ENCODE measurements at places on chromosomes 11 and 22.

GRCh38 chr22:29306835-29307595 lies 565 bp downstream of the GAS2L1 start:
- DNase-seq = peak; percentile 41

DNA sequence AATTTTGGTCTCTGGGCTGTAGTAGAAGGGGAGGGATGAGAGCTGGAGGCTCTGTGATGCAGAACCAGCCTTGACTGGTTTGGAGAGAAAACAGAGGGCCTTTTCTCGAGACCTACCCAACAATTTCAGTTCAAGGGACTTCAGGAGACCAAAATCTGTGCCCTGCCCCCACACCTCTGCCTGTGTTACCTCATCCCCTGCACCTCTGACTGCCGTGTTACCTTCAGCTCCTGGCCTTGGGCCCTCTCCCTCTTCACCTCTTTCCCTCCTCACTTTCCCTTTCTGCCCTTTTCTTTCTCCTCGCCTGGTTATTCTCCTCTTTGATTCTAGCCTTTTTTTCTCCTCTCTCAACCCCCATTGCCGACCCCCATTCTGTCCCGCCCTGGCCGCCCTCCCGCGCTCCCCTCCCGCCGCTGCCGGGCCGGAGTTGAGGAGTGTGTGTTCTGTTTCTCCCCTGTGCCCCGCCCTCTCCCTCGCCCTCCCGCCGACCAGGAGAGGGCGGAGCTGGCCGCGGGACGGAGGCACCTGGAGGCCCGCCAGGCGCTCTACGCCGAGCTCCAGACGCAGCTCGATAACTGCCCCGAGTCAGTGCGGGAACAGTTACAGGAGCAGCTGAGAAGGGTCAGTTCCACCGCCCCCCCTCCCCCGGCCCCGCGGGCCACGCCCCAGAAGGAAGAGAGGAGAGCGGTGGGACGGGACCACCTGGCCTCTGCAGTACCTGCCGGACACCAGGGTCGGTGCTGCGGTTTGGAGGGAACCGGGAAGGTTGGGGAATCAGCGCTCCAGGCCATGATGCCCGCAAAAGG lies 27.2 kb downstream of the PHLDB1 start:
- DNase-seq = peak; percentile 86

GRCh38 chr11:41446566-41446965 lies 12.9 kb downstream of the LRRC4C start:
- no peak for DNase-seq

DNA sequence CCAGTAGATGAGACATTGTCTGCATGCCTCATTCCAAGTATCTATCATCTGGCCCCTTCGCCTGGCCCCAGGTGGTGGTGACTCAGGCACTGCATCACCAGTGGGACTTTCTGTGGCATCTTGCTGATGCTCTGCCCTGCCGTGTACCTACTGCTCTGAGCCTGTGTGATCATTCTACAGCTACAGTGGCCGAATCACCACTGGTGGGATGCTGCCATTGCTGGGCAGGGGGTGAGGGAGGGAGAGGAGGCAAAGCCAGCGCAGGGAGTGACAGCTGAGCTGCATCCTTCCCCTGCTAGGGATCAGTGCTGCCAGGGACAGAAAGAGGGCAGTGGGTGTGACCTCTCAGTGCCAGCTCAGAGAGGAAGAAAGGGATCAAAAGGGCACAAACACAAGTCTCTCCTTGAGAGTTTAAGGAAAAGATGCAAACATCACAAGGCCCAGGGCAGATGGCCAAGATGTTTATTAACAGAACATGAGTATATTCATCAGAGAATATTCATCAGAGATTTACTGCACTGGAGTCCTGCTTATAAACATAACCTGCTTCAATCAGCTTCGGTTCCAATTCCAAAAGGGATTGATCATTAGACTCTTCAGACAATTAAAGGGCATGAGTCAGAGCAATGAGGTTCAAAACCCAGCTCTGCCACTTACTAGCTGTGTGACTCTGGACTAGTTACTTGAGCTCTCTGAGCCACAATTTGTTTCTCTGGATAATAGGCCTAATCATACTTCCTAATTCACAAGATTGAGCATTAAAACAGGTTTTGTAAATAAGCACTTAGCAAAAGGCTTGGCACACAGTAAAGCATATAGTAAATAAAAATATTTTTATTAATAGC lies 109.8 kb downstream of the NAT10 start:
- no peak for DNase-seq

- DNase-seq = no peak
Measured at GRCh38 chr11:124041254-124041653, at the start of gene OR10G7. Gene OR10G7, minus strand, starts transcription at chr11:124041325. Its CDS starts 2,324 bp downstream, at chr11:124039001.

DNA sequence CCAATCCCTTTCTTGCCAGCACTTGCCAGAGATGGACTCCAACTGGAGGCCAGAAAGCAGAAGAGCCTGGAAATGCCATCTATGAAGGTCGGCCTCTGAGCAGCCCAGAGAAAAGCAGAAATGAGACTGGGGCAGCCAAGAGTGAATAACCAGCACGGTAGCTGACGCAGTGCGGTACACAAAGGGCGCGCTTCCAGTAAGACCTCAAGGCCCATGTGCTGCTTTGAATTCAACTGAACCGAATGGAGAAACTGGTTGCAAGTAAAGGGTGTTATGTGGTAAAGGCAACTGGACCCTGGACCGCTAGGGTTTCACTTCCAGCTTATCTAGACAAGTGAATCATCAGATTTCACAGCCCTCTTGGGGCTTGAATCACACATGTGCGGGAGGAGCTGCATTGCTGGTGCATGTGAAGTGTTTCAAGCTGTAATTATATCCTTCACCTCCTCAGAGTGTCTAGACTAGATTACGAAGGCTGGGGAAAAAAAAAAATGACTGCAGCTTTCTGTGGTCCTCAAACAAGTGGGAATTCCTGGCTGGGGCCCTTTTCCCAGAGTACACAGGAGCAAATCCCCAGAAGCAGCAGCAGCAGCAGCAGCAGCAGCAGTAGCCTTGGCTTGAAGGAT lies 128.9 kb downstream of the CCDC34 start:
- DNase-seq = no peak

- DNase-seq = no peak
Measured at GRCh38 chr11:6345366-6345765, 25.1 kb upstream of the CAVIN3 start.

- no peak for DNase-seq
Measured at GRCh38 chr11:62409831-62410230, 9.0 kb upstream of the SCGB1A1 start.

GRCh38 chr11:104051778-104052177 lies 15.3 kb downstream of the DDI1 start:
- no peak for DNase-seq

DNA sequence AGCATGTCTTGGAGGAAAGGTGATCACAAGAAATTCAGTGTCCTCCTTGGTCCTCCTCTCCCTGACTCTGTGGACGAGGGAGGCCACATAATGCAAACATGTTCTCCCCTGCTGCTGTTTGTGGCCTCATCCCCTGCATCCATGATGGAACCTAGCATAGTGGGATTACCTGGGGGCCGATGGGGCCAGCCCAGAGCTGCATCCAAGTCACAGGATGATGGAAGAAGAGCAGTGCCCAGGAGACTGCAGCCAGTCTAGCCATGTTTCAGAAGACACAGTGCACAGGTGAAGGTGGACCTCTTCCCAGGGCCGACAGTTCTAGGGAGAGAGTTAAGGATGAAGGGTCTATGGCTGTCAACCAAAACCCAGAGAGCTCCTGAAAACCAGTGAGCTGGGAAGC lies 213.6 kb upstream of the B3GAT1 start:
- no peak for DNase-seq

- DNase-seq = no peak
Measured at GRCh38 chr22:25749420-25750169, 7.6 kb downstream of the MYO18B start.

GRCh38 chr11:47222696-47223095 lies 7.9 kb downstream of the DDB2 start:
- no peak for DNase-seq

DNA sequence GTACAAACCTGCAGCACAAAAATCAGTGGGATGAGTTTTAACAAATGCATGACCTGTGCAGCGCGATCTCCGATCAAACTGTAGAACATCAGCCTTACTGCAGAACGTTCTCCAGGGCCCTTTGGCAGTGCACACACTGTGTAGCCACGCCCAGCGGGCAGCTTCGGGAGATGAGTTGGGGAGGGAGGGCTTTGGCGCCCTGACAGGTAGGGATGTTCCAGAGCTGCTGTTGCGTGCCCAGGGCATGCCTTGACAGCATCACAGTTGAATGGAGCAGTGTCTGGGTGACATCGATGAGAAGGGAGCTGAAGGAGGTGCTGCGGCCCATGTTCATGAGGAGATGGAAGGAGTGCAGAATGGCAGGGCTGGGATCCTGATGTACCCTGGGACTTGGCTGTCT lies 80.2 kb downstream of the TBC1D22A start:
- no peak for DNase-seq

DNA sequence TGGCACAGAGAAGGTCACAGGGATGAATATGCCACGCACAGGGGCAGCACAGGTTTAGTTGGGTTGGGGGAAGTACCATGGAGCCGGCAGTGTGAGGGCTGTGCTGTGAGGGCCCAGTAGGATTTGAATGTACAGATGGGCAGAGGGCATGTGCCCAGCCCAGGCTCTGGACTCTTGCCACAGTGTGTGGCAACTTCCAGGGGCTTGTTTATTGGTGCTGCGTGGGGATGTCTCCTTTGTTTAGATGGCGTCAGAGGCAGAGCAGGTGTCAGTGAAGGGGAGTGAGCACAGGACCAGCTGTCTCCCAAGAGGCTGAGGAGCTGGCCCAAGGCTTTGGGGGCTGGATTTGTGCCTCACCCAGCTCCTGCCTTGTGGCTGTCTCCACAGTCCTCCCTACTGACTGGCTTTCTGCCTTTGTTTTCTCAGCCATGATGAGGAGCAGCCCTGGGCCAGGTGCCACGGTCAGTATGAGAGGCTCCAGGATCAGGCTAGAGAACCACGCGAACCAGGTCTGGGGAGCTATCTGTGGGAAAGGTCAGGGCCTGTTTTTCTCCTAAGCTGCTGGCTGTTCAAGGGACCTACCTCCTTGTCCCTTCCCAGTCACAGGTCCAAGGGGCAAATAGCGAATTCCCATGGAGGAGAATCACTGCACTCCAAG lies 21.9 kb downstream of the SUN2 start:
- DNase-seq = no peak

GRCh38 chr11:40280159-40281051 lies 1179.0 kb downstream of the LRRC4C start:
- DNase-seq = no peak

GRCh38 chr22:35540595-35541253 lies at the start of gene RASD2:
Gene RASD2, plus strand, starts transcription at chr22:35540831. Its CDS starts 5,979 bp downstream, at chr22:35546810.
- DNase-seq = no peak

All from NCI-H2081 (cell line).